ENCODE measurements at places on chromosomes 5 and 9.

DNA sequence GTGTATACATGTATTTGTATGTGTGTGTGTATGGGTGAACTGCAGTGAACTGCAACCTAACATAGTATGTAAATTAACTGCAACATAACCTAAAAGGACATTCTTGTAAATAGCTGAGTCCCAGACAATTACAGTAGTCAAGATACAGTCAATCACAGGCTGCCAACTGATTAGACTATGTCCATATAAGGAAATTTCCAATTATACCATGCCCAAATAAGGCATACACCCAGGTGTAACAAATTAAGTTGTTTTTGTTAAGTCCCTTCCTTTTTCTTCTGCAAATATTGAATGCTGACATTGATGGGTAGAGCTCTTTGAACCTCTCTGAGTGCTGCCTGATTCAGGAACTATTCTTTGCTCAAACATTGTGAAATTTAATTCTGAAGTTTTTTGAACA, 594.6 kb upstream of the FAM174A start:
- no peak for DNase-seq

GRCh38 chr5:136769900-136770684, 404.7 kb upstream of the TRPC7 start:
- peak; percentile 27 for DNase-seq

DNA sequence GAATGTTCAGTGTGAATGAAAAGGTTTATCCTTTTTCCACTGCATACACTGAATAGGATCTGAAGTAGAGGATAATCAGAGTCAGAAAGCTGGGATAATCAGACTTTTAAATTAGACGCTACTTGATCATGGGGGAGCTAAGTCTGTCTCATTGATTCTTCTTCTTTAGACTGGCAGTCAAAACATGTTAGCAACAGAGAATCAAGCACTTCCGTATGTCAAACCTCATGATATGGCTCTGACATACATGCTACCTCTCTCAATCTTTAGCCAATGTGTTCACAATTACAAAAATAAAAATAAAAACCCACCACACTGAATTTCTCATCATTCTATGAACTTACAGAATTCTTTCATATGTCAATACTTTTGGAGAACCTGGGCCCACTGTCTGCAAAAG, 19.0 kb upstream of the OR13F1 start:
- DNase-seq: no peak

DNA sequence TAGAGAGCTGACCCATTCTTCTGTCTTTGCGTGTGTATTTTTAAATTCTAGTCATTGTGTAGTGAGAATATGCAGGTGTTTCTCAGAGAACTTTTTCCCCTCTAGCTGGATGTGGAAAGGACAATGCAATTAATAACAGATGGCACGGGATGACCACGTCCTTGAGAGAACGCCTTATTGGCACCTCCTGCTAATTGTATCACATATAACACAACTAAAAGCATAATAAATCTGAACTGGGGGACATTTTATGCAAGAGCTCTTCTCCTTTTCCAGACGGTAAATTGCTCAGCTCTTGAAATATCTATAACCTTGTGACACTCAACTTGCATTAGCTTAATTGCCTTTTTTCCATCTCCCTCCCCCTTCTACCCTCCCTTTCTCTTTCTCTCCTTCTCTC, 62.9 kb upstream of the IZUMO3 start:
- no peak for DNase-seq

DNA sequence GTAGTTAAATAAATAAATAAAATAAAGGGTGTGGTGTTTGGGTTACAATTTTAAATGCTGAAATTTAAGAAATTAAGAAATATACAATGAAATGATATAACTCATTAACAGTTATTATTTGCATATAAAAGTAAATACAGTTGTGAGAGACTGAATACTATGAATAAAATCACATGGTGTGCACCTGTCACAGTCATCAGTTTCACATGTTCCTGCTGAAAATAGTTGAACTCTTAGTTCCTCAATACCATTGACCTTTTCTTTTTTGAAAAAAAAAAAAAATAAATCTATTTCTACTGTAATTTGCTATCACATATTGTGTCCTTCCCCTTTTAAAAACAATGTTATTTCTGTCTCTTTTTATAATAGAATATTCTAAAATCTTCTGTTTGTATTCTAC, 130.9 kb upstream of the CHD1 start:
- DNase-seq: no peak

DNA sequence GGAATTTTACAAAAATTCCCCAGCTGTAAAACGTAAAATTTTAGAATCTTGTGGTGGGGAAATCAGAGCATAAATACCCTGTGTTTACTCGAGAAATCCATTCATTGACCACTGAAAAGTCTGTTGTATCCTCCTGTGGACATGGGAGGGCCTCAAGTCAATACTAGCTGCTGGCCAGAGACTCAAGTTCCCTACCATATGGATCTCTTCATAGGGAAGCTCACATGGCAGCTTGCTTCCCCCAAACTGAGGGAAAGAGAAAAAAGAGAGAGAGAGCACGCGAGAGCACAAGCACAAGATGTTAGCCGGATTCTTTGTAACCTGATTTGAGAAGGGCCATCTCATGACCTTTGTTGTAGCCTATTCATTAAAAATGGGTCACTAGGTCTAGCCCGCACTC, 591.9 kb downstream of the LRRC70 start:
- no peak for DNase-seq

DNA sequence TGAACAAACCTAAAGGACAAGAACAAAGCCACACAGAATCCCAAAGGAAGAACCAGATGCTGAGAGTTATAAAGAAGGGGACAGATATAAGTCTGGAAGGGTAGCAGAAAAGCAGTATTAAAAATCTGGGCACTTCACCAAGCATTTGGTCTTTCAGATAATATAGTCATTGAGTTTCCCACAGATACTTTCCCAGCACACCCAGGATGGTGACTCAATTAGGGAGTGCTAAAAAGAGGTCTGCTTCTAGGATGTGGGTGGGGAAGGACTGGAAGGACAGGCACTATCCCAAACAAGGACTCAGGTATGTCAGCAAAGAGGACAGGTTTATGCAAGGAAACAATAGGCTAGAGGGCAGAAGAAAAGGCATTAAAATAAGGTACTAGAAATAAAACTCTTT, 59.3 kb downstream of the DIAPH1 start:
- no peak for DNase-seq

DNA sequence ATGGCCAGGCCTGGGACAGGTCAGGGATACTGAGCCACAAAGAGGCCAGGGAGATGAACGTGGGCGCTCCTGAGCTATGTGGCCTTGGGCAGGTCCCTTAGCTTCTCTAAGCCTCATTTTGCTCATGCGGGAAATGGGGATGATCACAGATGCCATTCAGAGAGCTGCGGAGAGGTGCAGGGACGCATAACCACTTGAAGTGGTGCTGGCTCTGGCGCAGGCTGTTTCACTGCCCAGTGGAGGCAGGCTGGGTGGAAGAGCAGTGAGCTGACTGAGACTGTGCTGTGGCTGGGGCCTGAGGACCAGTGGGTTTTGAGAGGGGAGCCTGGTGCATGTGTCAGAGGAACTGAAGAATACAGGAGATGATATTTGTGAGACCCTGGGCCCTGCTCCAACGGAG, 18.4 kb downstream of the CXXC5 start:
- DNase-seq: no peak

DNA sequence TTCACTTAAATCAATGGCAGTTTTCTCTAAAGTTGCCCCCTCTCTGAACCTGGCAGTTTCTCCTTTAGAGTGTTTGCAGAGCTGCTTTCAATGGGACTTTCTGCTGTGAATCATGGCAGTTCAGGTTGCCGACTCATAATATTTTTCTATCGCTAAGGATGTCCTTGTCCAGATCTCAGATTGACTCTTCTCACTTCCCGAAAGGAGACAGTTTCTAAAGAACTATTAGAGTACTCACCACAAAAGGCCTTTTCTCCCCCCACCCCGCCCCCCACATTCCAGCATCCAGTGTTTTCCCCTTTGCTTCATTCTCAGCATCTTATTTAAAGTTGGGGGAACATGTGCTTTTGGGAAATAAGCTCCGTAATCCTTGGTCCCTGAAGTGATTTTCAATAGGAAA, 443.5 kb upstream of the KLF4 start:
- DNase-seq: no peak

DNA sequence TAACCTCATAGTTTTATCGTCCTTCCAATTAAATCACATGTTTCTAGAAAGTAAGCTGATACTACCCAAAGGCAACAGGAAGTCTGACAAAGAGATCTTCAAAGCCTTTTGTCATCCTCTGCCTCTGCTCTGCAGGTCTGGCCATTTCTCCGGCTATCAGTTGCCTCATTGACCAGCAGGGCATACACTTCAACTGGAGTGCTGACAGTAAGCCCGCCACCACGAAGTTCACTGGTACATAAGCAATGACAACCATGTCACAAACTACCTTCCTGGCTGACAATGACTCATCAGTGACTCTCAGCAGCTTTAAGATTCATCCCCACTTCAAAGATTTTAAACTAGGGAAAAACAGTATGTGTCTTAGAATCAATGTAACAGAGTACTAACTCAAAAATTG, 20.6 kb downstream of the SPTLC1 start:
- DNase-seq: no peak

GRCh38 chr5:97009921-97010320, 74.0 kb downstream of the LNPEP start:
- no peak for DNase-seq

- DNase-seq: no peak
Measured at GRCh38 chr9:72205513-72205912, 56.3 kb downstream of the GDA start.

DNA sequence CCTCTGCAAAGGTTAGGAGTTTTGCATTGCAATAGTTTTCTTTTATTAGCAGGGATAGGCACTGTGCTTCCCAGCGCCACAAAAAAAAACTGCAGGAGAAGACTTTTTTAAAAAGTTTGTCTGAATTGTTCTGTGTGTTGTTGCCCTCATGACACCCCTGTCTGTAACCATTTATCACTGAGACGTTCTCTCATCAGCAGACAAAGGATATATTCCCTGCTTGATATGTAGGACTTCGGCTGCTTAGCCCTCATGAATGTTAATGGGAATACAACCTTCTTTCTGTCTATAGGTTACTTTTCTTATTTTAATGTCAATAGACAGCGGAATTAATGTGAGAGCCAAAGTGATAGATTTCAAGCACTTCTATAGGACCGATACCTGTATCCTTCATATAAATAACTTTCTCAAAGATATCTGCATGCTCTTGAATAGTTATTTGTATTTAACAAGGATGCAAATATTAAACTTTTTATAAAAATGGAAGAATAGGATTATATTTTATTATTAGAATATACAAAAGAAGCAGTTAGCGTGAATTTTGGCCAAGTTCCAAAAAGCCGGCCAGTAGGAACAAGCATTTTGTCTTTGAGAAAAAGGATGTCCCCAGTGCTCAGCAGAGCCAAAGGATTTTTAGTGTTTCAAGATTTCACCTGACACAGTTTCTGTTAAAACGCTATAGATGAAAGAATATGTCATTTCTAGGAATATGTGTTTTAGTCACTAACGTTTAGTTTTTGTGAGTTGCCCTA, 1.5 kb upstream of the LYSMD3 start:
- no peak for DNase-seq

- no peak for DNase-seq
Measured at GRCh38 chr5:105836268-105836667, 1834.5 kb downstream of the EFNA5 start.

DNA sequence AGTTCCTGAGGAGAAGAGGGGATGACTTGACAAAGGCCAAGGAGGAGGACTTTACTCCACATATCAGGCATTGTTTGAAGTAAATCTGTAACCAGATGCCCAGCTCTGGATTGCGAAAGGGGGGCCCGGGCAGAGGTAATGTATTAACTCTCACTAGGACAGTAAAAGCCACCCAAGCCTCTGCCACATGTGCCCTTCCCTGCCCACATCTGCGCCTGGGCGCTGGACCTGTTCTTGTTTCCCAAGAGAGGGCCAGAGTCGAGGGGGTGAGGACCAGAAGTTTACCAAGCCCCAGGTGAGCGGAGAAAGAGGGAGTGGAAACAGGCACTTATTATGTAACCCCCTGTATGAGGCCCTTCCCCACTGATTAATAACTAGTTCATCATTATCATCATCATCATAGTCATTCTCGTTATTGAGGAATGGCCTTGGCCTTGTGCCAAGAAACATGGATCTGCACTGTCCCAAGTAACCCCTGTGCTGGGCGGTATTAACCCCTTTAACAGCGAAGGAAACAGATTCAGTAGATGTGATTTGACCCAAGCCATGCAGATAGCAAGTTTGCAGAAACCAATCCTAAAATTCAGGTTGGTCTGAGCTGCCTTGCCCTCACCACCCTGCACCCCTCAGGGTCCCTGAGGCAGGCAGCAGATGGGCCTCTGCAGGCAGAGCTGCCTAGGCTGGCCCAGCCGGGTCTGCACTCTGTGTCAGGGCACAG, at the start of gene SLC23A1:
Gene SLC23A1 (minus strand): TSS at position 23 of the 718 bp plus-strand sequence. CDS start 44 bp downstream, outside the sequence.
- no peak for DNase-seq

- no peak for DNase-seq
Measured at GRCh38 chr5:74224331-74224730, 416.2 kb downstream of the ENC1 start.

DNA sequence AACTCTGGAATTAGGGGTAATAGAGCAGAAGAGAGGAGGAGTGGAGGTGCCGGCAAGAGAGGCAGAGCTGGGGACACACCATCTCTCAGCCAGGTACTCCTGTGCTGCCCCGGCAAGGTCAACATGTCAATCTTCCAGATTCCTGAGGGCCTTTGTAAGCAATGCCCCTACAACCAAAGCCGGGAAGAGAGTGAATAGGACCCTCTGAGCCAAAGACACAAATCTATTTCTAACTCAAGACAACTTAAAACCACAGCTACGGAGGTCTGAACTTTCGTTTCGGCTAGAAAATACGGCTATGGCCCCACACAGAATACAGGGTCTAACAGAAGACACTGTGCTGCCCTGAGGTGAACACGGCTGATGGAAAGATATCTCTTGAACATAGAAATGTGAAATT, 66.6 kb downstream of the SERINC5 start:
- DNase-seq: no peak

Data from LNCaP clone FGC (cell line).